GM23338 (cell line): ENCODE measurements at places on chromosomes 1 and 21.

DNA sequence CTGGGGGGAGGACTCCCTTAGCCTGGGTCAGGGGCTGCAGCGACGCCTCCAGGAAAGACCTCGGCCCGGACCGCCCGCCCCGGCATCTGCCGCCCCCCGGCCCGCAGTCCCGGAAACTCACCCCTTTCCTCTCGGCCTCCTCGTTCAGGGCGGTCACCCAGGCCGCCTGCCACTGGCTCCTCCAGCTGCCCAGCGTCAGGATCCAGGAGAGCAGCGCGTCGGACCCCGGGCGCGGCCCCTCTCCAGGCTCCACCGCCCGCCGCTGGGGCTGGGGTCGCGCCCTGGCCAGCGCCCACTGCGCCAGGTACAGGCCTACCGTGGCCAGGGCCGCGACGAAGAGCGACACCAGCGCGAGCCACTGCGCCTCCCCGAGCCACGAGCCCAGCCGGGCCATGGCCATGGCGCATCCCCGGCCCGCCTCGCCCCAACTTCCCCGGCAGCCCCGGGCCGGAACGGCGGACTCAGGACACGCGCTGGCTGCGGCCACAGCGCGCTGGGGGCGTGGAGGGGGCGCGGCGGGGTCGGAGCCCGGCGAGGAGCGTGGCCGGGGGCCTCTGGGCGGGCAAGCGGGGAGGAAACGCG lies 478 bp downstream of the C2CD2 start:
- DNase-seq, result peak; percentile 32

- no peak for DNase-seq
These were observed 48.7 kb upstream of the ACTL8 start for GRCh38 chr1:17706445-17706844.

DNA sequence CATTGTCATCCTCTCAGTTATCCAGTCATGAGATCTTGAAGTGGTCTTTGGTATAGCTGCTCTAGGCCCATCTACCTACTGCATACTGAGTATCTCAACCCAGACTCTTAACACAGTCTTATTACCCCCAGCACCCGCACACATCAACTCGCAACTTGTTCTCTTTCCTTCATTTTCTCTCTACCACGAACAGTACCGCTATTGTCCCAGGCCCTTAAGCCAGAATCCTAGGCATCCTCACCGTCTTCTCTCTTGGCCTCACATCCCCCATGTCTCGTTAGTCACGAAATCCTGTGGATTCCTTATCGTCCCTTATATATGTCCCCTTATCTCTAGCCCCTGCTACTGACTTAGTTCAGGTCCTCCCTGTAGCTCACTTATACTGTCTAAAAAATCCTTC lies 126.4 kb downstream of the TMEM53 start:
- DNase-seq, result no peak

GRCh38 chr1:64231654-64232053 lies 28.2 kb downstream of the UBE2U start:
- no peak for DNase-seq

- DNase-seq, result peak; percentile 20
These were observed 9.6 kb downstream of the DAP3 start for GRCh38 chr1:155698382-155699038.

GRCh38 chr1:193462629-193463320 lies 276.4 kb upstream of the B3GALT2 start:
- peak; percentile 45 for DNase-seq

GRCh38 chr1:117339866-117340700 lies 27.2 kb upstream of the MAN1A2 start:
- DNase-seq, result peak; percentile 46

- no peak for DNase-seq
These were observed 75.7 kb downstream of the PHTF1 start for GRCh38 chr1:113683384-113684152.

DNA sequence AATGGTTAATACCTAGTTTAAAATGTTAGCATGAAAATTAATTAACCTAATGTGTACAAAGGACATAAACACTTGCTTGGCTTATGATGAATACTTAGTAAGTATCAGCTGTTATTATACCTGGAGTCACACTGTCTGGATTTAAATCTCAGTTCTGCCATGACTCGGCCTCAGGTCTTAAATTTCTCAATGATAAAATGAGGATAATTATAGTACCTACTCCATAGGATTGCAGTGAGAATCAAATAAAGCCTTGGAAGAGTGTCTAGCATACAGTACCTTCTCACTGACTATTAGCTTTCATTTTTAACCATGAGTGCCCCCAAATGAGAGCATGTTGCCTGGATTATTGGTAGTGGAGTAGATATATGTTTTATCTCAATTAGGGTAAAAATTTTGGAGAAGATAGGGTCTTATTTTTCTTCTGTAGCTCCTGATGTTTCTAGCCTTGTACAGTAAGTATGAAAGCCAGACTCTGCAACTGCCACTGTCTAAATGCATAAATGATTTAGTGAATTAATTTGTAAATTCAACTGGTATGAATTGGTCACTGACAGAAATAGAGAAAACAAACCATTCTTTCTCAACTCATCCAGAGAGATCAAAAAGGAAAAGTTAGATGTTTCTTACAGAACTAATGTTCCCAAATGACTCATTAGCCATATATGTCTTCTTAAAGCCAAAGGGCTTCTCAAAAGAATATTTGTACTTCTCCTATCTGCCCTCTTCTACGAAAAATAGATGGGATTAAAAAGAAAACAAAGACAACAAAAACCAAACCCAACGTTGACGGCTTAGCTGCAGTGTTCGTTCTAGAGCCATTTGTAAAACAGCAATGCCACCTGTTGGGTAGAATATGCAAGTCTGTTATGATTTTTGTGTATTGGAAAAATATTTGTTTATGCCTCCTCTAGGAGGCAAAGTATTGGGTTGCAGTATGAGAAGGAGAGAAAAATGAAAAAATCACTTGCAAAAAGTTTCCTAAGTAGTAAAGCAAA lies 53.8 kb upstream of the MROH9 start:
- peak; percentile 17 for DNase-seq

GRCh38 chr1:179867493-179868330 lies 9.9 kb downstream of the TOR1AIP2 start:
- peak; percentile 91 for DNase-seq

DNA sequence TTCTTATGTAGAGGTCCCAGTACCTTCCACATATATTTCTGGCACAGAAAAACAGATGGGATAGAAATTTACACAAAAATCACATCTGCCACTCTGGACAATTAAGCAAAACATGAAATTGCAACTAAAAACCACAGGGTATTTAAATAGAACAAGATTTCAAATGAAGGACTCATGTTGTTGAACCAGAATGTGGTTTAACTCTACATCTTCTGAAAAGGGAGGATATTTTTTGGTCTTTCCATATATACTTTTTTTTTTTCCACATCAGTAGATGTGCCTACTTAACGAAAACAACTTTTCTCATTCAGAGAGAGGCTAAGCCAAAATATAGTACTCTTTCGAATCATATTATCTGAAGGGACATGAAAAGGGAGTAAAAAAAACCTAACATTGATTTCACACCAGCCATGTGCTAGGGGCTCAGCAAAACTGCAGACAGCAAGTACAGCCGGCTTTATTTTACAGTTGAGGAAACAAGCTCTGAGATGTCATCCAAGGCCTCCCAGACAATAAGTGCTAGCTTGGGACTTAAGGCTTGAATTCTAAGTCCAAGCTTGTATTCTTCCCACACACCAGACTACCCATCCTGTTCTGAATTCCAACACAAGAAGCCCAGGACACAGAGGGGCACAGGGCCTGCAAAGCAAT lies 208.9 kb downstream of the PBX1 start:
- no peak for DNase-seq

GRCh38 chr1:241589521-241589920 lies 50.6 kb downstream of the CHML start:
- no peak for DNase-seq
